HCT116 (cell line): ENCODE measurements at places on chromosomes 13 and 19. TPM values are rescaled to one million over a fixed set of nuclear protein-coding genes. Genes with fewer than 3 reads are reported as not detected.

- H3K27ac ChIP-seq: no peak overlapping the region
- H3K4me1 ChIP-seq: peaks cover 3% of the 10 kb centered on the region; the same call in 1 of the 2 replicates
- no peak overlapping the region for H3K4me3 ChIP-seq
- DNase-seq: no peak
These were observed 7.7 kb upstream of the BRD4 start for GRCh38 chr19:15340086-15340485.

- H3K4me1 ChIP-seq: peaks cover 12% of the 10 kb centered on the region
- H3K4me3 ChIP-seq: no peak overlapping the region
- no peaks in the 10 kb centered on the region for H3K27me3 ChIP-seq
- no peak for DNase-seq
- no peak overlapping the region for H3K27ac ChIP-seq
These were observed 5.4 kb downstream of the XAB2 start for GRCh38 chr19:7623725-7624603.

DNA sequence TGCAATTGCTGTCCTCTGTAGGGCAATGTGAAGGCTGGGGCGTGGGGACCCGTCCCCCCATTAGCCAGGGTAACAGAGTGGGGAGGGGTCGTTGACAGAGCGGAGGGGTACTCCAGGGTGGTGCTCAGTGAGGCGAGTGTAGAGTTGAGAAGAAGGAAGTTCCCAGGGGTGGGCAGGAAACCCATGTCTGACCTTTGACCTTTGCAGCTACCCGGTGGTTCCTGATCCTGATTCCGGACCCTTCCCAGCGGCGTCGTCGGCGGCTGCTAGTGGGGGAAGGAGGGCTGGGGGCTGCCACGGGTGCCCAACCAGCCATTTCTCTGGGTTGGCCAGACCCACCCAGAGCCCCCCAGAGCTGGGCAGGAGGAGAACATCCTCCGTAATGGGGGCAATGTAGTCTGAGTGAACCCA, 2.1 kb upstream of the PLVAP start:
- H3K27ac ChIP-seq: no peak overlapping the region
- H3K4me1 ChIP-seq: peaks cover 20% of the 10 kb centered on the region
- DNase-seq: no peak
- no peaks in the 10 kb centered on the region for H3K36me3 ChIP-seq
- no peak overlapping the region for H3K4me3 ChIP-seq

DNA sequence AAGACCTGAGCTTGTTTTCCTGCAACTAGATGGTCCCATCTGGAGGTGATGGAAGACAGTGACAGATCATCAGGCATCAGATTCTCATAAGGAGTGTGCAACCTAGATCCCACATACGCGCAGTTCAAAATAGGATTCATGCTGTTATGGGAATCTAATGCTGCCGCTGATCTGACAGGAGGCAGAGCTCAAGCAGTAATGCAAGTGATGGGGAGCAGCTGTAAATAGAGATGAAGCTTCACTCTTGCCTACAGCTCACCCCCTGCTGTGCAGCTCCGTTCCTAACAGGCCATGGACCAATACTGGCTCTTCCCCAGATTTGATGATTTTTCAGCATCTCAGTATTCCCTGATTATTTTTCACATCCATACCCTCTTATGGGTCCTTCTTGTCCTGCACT, 208.4 kb upstream of the RXFP2 start:
- H3K27ac ChIP-seq: no peak overlapping the region
- H3K36me3 ChIP-seq: no peaks in the 10 kb centered on the region
- H3K4me1 ChIP-seq: no peaks in the 10 kb centered on the region

- no peaks in the 10 kb centered on the region for H3K27me3 ChIP-seq
- H3K27ac ChIP-seq: no peak overlapping the region
- DNase-seq: no peak
- no peak overlapping the region for H3K4me3 ChIP-seq
- H3K36me3 ChIP-seq: no peaks in the 10 kb centered on the region
These were observed 40.6 kb upstream of the ZNF681 start for GRCh38 chr19:23799321-23799720.

GDF15 gene
- 425 TPM for total RNA-seq

ZNF256 gene
- not detected for total RNA-seq

KL gene
- total RNA-seq: not detected

ZNF93 gene
- not detected for total RNA-seq
